B cell (primary cell): ENCODE measurements at places on chromosomes 3 and 15. TPM values are rescaled to one million over a fixed set of nuclear protein-coding genes. Genes with fewer than 3 reads are reported as not detected.

DNA sequence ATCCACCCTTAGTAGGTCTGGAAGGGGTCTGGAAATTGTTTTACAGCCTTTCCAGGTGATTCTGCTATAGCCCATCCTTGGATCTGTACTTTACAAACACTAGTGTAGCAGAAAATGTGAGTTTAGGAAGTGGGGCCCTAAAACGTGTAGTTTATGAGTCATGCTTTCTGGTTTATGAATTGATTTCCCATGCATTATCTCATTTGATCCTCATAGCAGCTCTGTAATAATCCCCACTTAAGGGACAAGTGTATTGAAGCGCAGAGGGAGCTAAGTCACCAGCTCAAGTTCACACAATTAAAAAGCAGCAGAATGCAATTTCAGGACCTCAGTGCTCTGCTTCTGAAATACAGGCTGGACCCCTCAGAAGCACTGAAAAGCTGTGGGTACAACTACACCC is 22.7 kb upstream of the STARD5 start:
- H3K27me3 ChIP-seq = no peaks in the 10 kb centered on the region
- no peak overlapping the region for H3K4me3 ChIP-seq
- H3K4me1 ChIP-seq = no peaks in the 10 kb centered on the region
- no peaks in the 10 kb centered on the region for H3K36me3 ChIP-seq

DNA sequence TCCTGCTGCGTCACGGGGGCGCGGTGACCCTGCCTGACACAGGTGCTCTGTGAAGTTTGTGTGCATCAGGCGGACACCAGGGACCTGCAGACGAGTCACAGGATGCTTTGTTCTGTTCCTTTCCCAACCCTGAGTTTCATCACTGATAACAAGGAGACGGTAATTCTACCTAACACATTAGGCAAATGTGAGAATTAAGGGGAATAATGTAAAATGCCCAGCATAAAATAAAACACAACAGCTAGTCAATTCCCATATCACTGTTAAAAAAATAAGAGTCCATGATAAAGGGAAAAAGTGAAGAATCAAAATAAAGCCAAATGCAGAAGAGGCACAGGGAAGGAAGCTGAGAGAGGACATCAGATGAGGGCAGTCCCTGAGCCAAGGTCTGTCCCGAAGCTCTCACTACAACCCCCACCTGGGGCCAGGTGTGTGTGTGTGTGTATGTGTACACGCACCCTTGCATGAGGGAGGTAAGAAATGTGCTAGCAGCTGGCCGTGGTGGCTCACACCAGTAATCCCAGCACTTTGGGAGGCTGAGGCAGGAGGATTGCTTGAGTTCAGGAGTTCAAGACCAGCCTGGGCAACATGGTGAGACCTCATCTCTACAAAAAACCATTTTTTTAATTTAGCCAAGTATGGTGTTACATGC is 27.5 kb downstream of the PLA2G4D start:
- no peak for DNase-seq
- H3K4me3 ChIP-seq = no peak overlapping the region
- H3K4me1 ChIP-seq = no peaks in the 10 kb centered on the region
- no peaks in the 10 kb centered on the region for H3K36me3 ChIP-seq
- H3K27ac ChIP-seq = no peak overlapping the region
- peaks cover 15% of the 10 kb centered on the region for H3K27me3 ChIP-seq

Gene SHC4
- polyA plus RNA-seq = 0.04 TPM in 2 replicates

Gene SAMMSON
- not detected in 2 replicates for polyA plus RNA-seq

DNA sequence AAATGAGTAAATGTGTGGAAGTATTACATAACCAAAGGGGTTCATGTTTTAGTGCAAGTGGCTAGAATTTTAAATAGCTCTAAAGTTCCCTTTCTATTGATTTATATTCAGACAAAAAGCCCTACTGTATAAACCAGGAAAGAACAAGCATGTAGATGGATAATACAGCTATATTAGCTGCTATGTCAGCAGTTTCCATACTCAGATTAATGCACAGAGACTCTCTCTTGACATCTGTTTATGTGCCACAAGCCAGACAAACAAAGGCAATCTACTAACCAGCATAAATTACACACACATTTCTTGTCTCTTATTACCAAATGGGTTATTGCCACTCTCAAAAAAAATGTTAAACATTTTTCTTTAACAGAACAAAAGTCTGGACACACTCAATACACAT is 760.1 kb upstream of the NECTIN3 start:
- no peaks in the 10 kb centered on the region for H3K27me3 ChIP-seq
- H3K4me3 ChIP-seq = no peak overlapping the region
- DNase-seq = no peak
- H3K4me1 ChIP-seq = no peaks in the 10 kb centered on the region
- no peaks in the 10 kb centered on the region for H3K36me3 ChIP-seq

GRCh38 chr3:156769721-156770654 is 56.2 kb upstream of the LEKR1 start:
- H3K36me3 ChIP-seq = no peaks in the 10 kb centered on the region
- no peaks in the 10 kb centered on the region for H3K27me3 ChIP-seq
- no peak overlapping the region for H3K4me3 ChIP-seq
- H3K4me1 ChIP-seq = no peaks in the 10 kb centered on the region
- no peak overlapping the region for H3K27ac ChIP-seq
- no peak for DNase-seq

Gene RETNLB
- polyA plus RNA-seq = not detected in 2 replicates

GRCh38 chr3:157532529-157533297 is 29.5 kb upstream of the VEPH1 start:
- peak; percentile 17 for DNase-seq
- no peak overlapping the region for H3K4me3 ChIP-seq
- no peaks in the 10 kb centered on the region for H3K36me3 ChIP-seq
- H3K27me3 ChIP-seq = no peaks in the 10 kb centered on the region
- no peak overlapping the region for H3K27ac ChIP-seq
- H3K4me1 ChIP-seq = no peaks in the 10 kb centered on the region

Gene GOLGA6B
- 0.06 TPM in 1 of 2 replicates, not detected in the other for polyA plus RNA-seq

Gene CFAP100
- polyA plus RNA-seq = not detected in 2 replicates

DNA sequence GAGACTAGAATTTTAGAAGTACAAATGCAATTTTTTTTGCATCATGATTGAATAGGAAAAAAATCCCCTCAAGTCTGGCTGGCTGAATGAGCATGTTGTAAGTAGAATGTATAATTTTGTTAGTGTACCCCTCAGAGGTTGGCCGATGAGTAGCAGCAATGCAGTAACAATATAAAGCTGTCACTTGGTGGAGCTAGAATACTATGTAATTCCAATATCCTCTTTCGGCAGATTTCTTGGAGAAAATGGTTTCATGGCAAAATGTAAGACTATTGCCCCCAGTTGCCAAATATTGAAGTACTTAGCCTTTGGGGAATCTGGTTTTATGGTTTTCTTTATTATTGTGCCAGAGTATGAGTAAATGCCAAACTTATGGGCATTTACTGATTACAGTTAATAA is 39.8 kb upstream of the SGO1 start:
- H3K27ac ChIP-seq = no peak overlapping the region
- H3K4me1 ChIP-seq = no peaks in the 10 kb centered on the region
- no peak overlapping the region for H3K4me3 ChIP-seq
- no peaks in the 10 kb centered on the region for H3K36me3 ChIP-seq
- peak; percentile 24 for DNase-seq

- H3K27me3 ChIP-seq = no peaks in the 10 kb centered on the region
- no peak overlapping the region for H3K4me3 ChIP-seq
- no peaks in the 10 kb centered on the region for H3K4me1 ChIP-seq
- H3K27ac ChIP-seq = no peak overlapping the region
- DNase-seq = no peak
- H3K36me3 ChIP-seq = no peaks in the 10 kb centered on the region
Observed at GRCh38 chr3:118267588-118267987, 767.1 kb downstream of the IGSF11 start.

DNA sequence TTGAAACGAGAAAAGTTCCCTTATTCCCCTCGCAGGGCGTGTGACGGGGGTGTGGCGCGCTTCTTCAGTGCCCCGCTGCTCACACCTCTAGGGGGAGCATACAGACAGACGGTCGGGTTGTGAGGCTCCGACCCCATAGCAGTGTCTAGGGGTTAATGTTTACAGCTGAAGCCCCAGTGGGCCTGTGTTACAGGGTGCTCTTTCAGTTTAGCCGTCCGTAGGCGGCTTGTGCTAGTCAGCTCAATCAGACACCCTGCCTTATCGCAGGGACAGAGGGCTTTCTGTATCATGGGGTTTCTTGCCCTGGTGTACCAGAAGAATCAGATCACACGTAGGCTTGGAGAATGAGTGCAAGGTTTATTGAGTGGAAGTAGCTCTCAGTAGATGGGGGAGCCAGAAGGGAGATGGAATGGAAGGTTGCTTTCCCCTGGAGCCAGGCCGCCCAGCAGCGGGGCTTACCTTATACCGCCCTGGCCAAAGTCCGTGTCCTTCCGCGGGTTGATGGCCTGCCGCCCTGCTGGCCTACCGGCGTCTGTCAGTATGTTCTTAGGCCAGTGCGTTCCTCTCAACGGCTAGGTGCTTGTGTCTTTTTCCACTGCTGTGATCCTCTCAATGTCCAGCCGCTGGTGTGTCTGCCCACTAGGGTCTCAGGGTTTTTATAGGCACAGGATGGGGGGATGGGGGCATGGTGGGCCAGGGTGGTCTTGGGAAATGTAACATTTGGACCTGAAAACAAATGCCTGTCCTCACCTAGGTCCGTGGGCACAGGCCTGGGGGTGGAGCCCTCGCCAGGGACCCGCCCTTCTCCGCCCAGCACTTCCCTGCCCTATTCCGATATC is 32.2 kb upstream of the ACP3 start:
- no peak for DNase-seq
- H3K36me3 ChIP-seq = no peaks in the 10 kb centered on the region
- H3K4me3 ChIP-seq = no peak overlapping the region

GRCh38 chr15:98815207-98815606 is 166.9 kb downstream of the IGF1R start:
- H3K27ac ChIP-seq = no peak overlapping the region
- no peaks in the 10 kb centered on the region for H3K27me3 ChIP-seq
- no peak overlapping the region for H3K4me3 ChIP-seq
- DNase-seq = no peak
- no peaks in the 10 kb centered on the region for H3K36me3 ChIP-seq

DNA sequence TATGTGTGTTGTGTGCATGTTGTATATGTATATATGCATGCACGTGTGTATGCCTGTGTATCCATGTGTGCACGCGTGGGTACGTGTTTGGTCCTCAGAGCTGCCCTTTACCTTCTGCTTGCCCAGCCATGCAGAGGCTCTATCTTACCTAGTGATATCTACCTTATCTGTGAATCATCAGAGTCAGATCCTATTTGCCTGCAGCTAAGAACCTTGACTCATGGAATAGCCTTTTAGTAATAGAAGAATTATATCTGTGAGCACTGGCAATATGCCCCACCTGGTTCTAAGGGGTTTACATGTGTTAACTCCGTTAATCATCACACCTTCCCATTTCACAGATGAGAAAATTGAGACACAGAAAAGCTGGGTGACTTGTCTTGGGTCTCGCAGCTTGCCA is 11.0 kb downstream of the PGPEP1L start:
- no peak overlapping the region for H3K27ac ChIP-seq
- no peak for DNase-seq
- H3K27me3 ChIP-seq = no peaks in the 10 kb centered on the region
- no peaks in the 10 kb centered on the region for H3K36me3 ChIP-seq
- no peak overlapping the region for H3K4me3 ChIP-seq

- no peaks in the 10 kb centered on the region for H3K4me1 ChIP-seq
- H3K36me3 ChIP-seq = no peaks in the 10 kb centered on the region
- H3K27me3 ChIP-seq = no peaks in the 10 kb centered on the region
- no peak overlapping the region for H3K4me3 ChIP-seq
- DNase-seq = no peak
Observed at GRCh38 chr3:44330444-44330843, 8.1 kb upstream of the TCAIM start.

DNA sequence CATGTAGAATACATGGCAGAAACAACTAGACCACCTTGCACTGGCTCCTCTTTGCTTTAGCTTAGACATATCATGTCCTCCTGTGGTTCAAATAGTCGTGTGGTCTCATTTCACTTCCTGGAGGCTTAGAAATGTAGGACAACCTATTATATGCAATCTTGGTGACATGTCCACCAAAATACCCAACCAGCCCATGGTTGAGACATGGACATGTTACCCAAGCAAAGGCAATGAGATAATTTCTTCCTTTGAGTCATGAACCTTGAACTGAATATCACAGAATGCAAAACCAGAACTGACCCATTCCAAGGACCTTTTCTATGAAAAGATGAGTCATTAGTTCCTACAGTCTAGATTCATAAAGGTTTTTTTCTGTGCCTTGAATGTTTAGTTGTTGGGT is 309.0 kb upstream of the MDFIC2 start:
- no peak overlapping the region for H3K27ac ChIP-seq
- no peak overlapping the region for H3K4me3 ChIP-seq
- H3K4me1 ChIP-seq = no peaks in the 10 kb centered on the region
- DNase-seq = no peak
- no peaks in the 10 kb centered on the region for H3K36me3 ChIP-seq

DNA sequence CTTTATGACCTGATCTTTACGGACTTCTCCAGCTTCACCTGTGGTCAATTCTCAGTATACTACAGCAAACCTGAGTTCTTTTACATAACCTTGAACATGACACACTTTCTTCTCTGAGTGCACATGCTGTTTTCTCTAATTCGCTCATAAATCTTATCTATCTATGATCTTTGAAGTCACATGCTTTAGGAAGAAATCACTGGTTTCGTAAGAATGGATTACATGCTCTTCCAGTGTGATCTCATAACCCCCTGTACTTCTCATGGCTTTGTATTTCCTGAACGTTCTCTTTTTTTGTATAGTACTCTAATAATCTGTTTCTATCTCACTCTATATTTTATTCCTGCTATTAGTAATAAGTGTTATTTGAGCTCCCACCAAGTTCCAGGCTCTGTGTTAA is 1165.2 kb downstream of the TBL1XR1 start:
- H3K27ac ChIP-seq = no peak overlapping the region
- H3K36me3 ChIP-seq = no peaks in the 10 kb centered on the region
- H3K4me1 ChIP-seq = no peaks in the 10 kb centered on the region
- DNase-seq = no peak
- no peak overlapping the region for H3K4me3 ChIP-seq

Gene ISG20
- polyA plus RNA-seq = 193 and 232 TPM in 2 replicates

DNA sequence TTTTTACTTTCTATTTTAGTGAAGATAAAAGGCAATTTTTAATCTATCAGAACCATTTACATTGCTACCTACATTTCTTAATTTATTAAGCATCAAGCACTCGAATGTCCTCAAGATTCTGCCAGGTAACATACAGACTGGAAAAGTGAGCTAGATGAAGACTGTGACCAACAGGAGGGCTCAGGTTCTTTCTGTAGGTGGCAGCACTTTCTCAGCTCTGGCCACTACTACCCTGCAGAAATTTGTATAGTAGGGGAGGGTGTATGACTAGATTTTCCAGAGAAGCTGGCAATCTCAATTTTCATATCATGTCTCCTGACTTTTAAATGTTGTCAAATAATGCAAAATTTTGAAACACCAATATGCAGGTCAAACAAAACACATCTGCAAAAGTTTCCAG is 165.0 kb upstream of the SUCLG2 start:
- no peaks in the 10 kb centered on the region for H3K4me1 ChIP-seq
- no peak overlapping the region for H3K4me3 ChIP-seq
- DNase-seq = no peak
